Right renal cortex interstitium (tissue), 3 donors: ENCODE measurements at places on chromosomes 3 and 15. TPM values are rescaled to one million over a fixed set of nuclear protein-coding genes. Genes with fewer than 3 reads are reported as not detected.

The LRRC31 gene
- polyA plus RNA-seq, result 0.17 TPM

The TTLL13 gene
- 0.39 TPM for polyA plus RNA-seq

The C2CD4A gene
- polyA plus RNA-seq, result 0.18 TPM

The PPP1R14D gene
- 0.42 TPM for polyA plus RNA-seq

GRCh38 chr15:78255421-78256043 lies 8.8 kb upstream of the DNAJA4 start:
- no peak for DNase-seq

GRCh38 chr3:59919586-59919985 lies 869.8 kb upstream of the CFAP20DC start:
- DNase-seq, result no peak

- no peak for DNase-seq
Measured at GRCh38 chr3:14174483-14174882, 3.9 kb downstream of the XPC start.

- no peak for DNase-seq
Measured at GRCh38 chr15:68353421-68354135, 76.0 kb downstream of the FEM1B start.

- no peak for DNase-seq
Measured at GRCh38 chr3:95813244-95813643, 1001.1 kb upstream of the EPHA6 start.

DNA sequence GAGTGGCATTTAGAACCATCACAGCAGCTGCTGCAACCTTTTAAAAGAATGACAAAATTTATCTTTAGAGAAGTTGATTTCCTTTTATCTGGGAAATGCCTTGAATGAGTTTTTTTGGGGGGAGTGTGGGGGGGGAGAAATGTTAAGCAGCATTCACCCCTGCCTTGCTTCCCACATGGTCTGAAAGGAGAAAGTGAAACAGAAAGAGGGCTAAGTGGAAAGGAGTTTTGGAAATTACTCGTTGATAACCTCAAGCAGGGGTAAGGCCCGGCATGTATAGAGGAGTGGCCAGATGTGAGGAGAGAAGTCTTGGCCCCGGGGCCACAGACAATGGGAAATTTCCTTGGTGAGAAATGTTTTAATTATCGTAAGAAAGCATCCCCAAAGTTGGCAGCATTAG lies 23.5 kb downstream of the B3GALNT1 start:
- no peak for DNase-seq

DNA sequence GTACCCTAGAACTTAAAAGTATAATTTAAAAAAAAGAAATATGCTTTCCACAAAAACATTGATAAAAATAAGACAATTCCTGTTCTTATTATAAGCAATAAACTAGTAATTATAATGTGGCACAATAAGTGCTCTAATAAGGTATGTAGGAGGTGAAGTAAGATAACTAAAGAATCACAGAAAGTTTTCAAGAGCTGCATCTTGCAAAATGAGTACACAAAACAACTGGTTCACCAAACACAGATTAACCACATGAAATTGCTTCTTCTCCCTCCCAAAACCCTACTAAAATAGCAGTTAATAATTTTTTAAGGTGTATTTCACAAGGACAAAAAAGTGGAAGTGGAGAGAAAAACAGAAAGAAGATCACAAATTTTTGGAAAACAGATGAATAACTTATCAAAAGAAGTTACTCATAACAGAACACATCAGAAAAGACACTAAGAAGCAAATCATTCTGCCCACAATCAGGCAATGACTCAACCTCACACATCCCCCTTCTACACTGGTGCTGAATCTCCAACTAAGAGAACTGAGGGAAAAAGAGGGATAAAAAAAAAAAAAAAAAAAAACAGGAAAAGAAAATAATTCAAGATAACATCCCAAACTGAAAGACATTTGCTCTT lies 64.2 kb downstream of the TBC1D5 start:
- no peak for DNase-seq

GRCh38 chr3:19947549-19948225 lies 790 bp downstream of the RAB5A start:
- peak; percentile 61 for DNase-seq

DNA sequence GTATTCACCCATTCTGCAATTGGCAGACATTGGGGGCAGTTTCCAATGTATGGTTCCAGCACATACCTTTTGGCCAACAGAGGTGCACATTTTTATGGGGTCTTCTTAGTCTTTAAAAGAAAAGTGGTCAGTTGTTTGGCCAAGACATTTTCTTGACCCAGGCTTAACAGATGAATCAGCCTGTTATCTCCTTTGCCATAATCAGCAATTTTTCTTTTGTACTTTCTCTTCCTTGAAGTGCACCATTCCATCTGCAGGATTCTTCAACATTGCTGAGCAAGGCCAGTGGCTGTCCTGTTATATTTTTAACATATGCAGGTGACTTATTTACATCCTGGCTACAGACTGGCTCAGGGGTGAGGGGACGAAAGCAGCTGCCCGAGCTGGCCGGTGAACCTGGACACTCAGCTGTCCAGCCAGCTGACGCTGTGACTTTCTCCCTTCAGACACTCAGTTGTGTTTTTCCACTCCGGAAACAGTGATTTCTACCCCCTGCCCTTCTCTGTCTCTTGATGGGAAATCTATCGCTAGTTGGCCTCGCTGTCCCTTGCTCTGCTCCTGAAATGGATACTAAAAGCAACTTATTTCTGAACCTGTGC lies 96.5 kb upstream of the TNFAIP8L3 start:
- DNase-seq, result no peak

DNA sequence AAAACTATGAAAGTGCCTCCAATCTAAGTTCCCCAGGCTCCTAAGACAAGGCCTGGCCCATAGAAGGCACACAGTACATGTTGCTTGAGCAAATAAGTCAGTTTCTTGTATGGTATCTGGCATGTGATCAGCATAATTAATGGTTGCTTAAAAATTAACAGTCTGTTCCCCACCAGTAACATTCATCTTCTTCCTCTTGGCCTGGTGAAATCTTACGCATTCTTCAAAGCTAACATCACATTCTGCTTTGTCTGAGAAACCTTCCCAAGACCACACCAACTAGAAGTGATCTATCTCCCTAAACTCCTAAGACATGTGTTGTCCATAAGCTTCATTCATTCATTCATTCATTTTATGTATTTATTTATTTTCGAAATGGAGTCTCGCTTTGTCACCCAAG lies 48.1 kb downstream of the LIPC start:
- no peak for DNase-seq

DNA sequence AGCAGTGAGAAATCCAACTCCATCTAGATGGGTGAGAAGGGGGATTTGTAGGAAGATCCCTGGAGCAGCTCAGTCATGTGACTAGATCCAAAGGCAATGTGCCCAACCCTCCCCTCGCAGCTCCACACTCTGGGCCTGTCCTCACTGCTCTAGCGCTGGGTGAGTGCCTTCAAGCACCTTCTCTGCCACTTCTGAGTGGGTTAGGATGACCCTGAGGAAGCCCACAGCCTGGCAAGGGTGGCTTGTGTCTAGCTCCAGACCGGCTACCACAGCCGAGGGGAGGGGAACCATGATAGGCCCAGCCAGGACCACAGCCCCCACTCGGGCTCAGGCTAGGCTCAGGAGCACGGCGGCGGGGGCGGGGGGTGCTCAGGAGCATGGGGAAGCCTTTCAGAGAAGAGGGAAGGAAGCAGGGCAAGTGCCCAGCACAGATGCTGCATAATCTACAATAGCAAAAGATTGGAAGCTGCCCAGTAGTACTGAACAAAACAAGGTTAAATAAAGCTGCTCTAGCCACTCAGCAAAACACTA lies 1.7 kb downstream of the SPATA12 start:
- DNase-seq, result no peak

- no peak for DNase-seq
Measured at GRCh38 chr15:41603941-41604911, 45.2 kb downstream of the TYRO3 start.

DNA sequence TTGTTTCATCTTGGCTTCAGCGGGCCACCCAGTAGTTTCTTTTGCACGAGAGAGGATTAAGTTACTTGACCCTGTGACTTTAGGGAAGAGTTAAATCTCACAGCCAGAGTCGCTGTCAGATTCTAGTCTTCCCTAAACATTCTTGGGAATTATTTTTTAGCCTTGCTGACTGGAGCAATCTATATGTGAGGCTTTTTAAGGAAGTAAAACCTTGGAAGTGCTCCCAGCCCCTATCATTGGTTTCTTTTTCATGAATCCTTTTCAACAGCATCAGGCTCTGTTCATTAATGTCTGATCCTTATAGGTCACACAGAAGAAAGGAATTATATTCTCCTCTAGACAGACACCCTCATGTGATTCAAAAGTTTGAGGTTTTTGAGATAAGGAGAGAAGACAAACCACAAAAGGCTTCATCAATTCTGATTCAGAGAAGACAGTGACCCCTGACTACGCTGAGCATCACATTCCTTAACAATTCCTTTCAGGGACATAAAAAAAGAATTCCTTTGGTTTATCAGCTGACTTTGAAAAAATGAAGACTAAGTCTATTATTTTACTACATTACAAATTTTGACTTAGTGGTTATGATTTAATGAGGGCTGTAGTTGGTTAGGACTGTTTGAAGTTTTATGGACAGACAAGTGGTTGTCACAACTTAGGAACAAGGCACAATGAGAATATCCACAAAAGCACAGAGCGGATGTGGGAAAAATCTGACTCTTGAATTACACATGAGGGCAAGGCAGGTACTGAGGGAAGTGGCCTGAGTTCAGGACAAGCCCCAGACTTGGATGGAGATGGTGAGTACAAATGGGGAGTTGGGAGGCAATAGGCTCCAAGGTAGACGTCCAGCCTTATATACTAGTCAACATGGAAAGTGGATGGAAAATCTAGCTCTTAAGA lies 171.1 kb upstream of the STT3B start:
- peak; percentile 27 for DNase-seq

DNA sequence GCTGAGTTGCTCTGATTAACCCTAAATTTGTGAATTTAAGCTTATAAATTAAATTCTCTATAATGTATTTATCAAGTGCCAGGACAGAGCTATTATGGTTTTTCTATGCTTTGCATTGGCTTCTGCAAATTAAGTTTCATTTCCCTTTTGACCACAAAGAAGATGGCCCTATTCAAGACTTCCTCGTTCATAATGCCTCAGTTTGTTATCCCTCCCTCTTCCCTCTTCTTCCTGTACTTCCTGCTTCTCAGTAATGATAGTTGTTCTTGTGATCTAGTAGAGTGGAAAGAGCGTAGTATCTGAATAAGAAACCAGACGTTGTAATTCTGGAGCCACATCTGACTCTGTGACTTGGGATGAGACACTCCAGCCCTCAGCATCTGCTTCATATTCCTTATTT lies 118.7 kb downstream of the CACNA1D start:
- DNase-seq, result no peak

DNA sequence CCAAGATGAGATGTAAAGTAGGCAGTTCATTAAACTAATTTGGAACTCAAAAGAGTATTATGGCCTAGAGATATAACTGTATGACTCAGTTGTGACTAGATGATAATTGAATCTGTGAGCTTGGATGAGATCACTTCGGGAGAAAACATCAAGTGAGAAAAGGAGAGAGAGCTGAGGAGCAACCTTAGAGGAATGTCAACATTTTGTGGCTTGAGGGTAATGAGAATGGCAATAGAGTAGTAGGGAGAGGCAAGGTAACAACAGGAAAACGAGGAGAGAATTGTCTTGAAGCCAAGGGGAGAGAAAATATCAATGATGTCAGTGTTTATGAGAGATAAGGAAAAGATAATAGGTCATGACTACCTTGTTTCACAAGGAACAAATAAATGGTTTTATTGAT lies 580.2 kb downstream of the NLGN1 start:
- no peak for DNase-seq

- no peak for DNase-seq
Measured at GRCh38 chr3:24135280-24135679, 190.2 kb downstream of the NR1D2 start.

GRCh38 chr15:44694416-44694815 lies 16.7 kb downstream of the PATL2 start:
- DNase-seq, result no peak

- DNase-seq, result no peak
Measured at GRCh38 chr15:73704869-73705645, 20.9 kb downstream of the CD276 start.

DNA sequence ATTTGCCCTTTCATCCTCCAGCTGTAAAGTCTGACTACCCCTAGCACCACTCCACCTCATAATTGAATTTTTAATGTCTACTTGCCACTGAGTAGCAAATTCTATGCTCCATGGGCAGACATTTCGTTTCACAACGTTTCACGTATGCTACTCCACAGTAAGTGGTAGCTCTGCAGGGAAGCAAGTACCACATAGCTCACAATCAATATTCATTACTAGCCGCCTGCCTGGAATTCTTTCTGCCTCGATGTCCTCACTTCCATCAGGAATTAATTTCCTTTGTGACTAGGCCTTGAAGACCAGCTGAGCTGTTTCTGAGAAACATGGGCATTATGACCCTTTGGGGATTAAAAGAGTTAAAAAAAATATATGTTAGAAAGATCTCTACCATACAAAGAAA lies 15.3 kb downstream of the NPTN start:
- DNase-seq, result no peak

- DNase-seq, result no peak
Measured at GRCh38 chr3:39267631-39268548, 11.9 kb downstream of the CX3CR1 start.

DNA sequence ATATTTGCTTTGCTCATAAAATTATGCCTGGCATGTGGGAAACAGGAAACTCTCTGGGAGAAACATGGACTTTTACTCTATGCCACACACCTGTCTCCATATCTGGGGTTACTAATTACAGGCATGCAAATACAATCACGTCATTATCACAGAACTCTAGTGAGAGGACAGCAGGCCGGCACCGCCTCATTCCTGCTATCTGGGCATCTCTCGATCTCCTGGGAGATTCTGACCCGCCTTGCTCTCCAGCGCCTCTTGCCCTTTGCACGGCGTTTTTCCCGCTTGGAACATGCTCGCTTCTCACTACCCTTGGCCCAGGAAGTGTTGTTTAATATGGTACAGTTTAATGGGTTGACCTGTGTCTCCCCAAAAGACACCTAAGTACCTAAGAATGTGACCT lies 45.4 kb upstream of the PARL start:
- no peak for DNase-seq

GRCh38 chr3:25537516-25537915 lies 109.5 kb downstream of the RARB start:
- DNase-seq, result no peak

GRCh38 chr3:19190126-19190525 lies 41.8 kb downstream of the KCNH8 start:
- no peak for DNase-seq
